ENCODE measurements at places on chromosomes 4 and X.

GRCh38 chr4:25290490-25291067 lies 22.0 kb upstream of the ZCCHC4 start:
- DNase-seq = peak; percentile 59

GRCh38 chr4:2489841-2490552 lies 21.1 kb downstream of the RNF4 start:
- DNase-seq = no peak

- DNase-seq = no peak
These were observed 916.2 kb upstream of the LCORL start for GRCh38 chr4:18937746-18938145.

DNA sequence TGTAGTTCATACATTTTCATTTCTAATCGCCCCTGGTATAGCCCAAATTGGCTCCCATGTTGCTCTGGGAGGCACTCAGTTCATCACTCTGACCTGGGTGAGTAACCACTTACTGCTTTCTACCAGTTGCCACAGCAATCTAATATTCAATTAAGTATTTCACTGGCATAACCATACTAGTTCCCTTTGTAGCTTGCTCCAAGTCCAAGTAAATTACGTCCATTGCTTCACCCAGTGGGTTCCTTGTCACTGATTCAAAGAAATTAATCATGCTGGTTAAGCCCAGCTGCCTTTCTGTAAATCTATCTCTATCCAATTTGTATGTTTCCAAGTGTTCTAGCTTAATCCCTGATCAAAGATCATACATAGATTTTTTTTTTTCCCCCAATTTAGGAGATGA lies 92.0 kb upstream of the CBR4 start:
- no peak for DNase-seq

- DNase-seq = peak; percentile 27
These were observed 386.6 kb upstream of the AADAT start for GRCh38 chr4:170476351-170476750.

DNA sequence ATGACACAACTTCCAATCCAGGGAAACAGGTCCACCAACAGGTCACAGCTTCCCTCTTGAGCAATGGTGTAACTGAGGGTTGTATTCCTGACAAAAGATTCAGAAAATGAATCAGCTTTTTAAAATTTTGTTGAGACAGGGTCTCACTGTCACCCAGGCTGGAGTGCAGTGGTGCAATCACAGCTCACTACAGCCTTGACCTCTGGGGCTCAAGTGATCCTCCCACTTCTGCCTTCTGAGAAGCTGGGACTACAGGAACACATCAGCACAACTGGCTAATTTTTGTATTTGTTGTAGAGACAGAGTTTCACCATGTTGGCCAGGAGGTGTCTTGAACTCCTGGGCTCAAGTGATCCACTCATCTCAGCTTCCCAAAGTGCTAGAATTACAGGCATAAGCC lies 43.7 kb downstream of the SAT1 start:
- peak; percentile 53 for DNase-seq

DNA sequence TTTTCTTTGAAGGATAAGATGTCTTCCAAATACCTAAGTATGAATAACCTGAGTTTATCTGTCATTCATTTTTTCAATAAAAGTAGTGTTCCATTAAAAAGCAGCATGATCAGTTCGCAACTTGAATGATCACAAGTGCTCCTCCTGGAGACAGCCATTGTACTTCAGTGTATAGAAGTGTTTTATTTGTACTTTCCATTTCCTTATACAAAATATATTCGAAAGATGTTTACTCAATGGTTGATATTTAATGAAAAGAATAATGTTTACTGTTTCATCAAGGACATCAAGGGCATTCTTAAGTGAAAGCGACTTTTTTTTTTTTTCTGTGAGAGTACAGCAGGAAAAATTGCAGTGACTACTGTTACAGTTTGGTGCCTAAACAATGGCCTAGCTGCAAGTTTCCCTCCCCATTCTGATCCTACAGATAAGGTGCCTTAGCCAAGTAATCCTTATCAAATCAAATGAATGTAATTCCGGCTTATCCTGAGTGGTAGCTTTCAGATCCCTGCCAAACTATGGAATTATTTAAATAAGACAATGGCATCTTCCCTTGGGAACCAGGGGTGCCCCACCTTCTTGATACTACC lies 69.0 kb upstream of the IL15 start:
- no peak for DNase-seq

DNA sequence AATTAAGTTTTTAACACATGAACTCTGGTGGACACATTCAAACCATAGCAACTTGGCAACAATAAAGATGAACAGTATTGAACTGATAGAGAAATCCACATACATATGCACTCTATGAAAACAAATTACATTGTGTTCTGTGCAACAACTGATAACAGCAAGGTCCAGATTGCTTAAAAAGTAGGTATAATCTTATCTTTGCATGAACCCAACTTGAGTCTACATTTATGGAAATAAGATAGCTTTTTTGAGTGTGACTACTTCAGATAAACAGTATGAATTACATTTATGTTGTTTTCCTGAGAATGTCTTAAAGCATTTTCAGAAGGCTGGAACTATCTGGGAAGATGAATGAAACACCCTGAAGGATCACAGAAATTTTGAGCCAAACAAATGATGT lies 212.6 kb upstream of the GK2 start:
- no peak for DNase-seq

DNA sequence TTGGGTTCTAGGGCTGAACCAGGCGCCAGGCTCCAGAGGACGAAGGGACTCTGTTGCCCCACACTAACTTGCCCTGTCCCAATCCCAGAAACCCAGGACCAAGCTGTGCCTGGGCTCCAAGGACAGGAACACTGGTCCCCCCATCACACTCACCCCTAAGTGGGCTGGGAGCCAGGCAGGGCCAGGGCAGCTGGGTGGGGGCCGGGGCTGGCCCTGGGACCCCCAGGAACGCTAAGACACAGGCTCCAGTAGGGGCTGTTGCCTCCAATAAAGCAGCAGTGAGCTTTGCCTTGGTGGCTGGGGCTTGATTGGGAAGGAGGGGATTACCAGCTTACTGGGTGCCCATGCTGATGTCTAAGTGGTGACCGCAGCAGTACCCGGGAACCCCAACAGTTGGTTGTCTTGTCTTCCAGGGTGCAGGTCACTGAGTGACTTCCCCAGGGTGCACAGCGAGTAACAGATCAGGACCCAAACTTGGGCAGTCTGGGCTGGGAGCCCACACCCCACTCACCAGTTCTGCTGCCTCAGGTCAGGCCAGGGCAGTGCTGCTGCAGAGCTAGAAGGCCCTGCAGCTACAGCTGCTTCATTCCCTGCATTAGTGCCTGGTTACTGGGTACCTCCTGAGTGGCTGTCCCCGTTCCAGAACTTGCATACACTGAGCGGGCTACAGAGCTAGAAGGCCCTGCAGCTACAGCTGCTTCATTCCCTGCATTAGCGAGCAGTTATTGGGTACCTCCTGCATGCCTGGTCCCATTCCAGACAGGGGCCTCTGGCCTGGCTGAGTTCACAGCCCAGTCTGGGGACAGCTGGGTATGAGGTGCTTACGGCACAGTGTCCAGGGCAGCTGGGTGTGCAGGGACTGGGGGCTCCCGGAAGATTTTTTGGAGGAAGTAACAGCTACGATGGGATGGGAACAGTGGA lies 9.4 kb upstream of the ADD1 start:
- DNase-seq = no peak

- no peak for DNase-seq
These were observed 814 bp downstream of the SPON2 start for GRCh38 chr4:1171311-1172227.

DNA sequence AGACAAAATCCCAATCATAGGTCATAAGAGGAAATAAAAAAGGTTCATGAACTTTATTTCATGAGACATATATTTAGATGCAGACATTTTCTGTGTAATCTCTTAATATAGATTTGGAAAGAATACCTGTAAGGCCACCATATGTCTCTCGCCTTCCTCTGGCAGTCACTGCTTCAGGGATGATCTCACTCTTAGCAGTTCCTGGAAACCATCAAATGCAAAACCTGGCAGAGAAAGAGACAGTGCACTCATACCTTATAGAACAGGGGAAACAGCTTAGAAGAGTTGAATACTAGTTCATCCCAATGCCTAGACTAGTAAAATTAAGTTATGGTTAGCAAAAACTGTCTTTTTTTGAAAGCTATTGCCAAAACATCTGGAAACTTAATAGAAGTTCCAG lies 243.3 kb downstream of the GASK1B start:
- no peak for DNase-seq

DNA sequence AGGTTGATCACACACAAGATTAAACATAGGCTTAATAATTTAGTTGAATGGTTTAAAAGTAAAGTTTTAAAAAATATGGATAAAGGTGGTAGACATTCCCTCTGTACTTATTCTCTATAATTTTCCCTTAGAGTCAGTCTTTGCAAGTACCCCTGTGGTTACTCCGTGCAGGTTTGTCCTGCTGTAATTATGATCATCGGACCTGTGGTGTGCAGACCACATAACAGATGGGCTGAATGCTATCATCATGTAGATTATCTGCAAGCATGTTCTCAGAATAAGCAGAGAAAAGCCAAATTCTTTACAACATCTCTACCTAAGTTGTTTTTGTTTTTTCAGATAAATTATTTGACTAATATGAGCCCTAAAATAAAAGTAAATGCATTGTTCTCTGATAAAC lies 146.8 kb downstream of the FSTL5 start:
- DNase-seq = no peak

Measured in SJCRH30 (cell line).